ENCODE measurements at places on chromosomes 7 and 10.

DNA sequence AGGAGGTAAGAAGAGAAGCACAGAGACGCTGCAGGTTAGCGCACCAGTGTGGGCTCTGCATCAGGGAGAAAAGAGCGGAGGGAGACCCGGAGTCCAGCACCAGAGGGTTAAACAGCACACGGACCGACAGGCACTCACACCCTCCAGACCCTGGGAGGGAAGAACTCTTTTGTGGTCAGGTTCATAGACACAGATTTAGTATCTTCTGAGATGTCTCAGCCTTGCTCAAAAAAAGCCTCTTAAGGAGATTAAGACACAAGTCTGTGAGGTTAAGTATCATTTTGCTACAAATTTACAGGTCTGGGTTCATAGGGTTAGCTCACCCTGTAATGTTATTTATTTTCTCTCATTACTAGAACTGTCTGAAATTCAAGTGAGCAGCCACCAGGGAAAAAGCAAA is 16.8 kb upstream of the NDST2 start:
- no peak for DNase-seq

DNA sequence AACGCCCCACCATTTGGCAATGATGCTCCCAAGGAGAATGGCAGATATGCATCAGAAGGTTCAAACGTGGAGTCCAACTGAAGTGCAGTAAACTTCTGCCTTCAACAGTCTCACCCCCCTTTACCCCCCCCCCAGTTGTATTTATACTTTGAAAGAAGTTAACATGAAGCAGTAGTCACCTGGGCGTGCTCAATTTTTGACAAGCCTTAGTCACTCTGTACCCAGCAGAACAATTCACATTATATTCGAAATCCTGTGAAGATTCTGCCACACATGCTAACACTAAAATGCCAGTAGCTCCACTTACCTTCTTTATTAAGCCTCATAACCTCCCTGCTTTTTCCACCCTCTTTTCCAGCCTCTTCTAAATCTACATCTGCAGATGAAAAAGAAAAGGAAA is 894 bp downstream of the ATXN7L1 start:
- no peak for DNase-seq

DNA sequence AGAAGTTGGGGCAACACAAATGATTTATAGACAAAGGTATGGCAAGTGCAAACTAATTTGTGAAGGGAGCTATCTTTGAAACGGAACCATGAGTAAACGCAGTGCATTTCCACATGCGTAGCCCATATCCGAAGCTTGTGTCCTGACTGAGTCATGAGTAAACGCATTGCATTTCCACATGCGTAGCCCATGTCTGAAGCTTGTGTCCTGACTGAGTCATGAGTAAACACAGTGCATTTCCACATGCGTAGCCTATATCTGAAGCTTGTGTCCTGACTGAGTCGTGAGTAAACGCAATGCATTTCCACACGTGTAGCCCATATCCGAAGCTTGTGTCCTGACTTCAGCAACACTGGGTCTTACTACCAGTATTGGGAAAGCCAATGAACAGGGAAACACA is 95.0 kb downstream of the CELF2 start:
- DNase-seq, result no peak

GRCh38 chr7:46033592-46033991 is 112.5 kb upstream of the IGFBP3 start:
- no peak for DNase-seq

- DNase-seq, result no peak
These were observed 445.1 kb downstream of the PLXNA4 start for GRCh38 chr7:132131196-132131595.
